ENCODE measurements at places on chromosomes 12 and 14.

DNA sequence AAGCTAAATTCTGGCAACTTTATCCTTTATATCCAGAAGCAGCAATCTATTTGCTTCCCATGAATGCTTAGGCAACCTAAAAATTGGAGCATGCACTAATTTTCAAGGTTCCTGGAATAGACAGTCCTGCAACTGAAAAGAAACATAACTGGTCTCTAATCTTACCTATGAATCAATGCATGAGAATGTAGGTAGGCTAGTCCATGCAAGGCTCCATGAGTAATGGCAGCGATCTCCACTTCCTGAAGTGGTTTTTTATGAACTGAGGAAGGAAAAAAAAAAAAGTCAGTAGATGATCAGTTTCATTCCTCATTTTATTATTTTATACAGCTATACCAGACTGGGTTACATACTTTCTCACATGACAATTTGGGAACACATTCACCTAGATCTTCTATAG lies 102.0 kb downstream of the PEBP1 start:
- no peak for DNase-seq

GRCh38 chr14:66508547-66508845 lies 549 bp downstream of the GPHN start:
- DNase-seq: no peak

GRCh38 chr14:97791906-97792305 lies 994.7 kb downstream of the VRK1 start:
- no peak for DNase-seq

- no peak for DNase-seq
These were observed 115.9 kb downstream of the ETV6 start for GRCh38 chr12:11765421-11765816.

GRCh38 chr14:69354383-69355153 lies 43.5 kb downstream of the ERH start:
- DNase-seq: no peak

GRCh38 chr12:51873251-51873994 lies 14.5 kb upstream of the ANKRD33 start:
- DNase-seq: no peak

GRCh38 chr12:16282081-16282480 lies 4.6 kb upstream of the SLC15A5 start:
- DNase-seq: no peak

DNA sequence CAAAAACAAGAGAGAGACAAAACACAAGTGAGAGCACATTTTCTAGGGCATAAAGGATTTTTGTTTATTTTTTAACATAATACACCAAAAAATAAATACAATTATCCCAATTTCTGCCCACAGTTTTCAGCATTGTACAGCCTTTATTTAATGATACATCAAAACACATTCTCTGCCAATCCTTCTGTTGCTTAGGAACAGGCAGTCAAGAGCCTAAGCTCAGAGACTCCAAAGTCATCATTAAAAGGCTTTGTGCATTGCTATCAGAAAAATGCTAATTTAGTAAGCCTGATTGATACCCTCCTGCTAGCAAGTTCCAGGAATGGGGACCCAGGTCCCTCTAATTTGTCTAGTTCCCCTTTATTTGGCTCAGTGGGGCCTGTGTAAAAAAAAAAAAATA lies 536.5 kb downstream of the RPS29 start:
- no peak for DNase-seq

DNA sequence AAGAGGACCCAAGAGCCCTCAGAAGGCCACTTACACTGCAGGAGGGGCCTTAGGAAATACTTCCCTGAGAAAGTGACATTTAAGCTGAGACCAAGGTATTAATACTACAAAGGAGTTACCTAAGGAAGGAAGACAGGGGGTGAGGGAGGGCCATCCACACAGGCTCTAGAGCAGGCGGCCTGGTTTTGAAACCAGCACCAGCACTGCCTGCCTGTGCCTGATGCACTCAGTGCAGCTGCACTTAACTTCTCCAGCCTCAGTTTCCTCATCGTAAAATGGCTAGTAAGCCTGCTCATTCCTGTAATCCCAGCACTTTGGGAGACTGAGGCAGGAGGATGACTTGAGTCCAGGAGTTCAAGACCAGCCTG lies 45.5 kb upstream of the PLEKHG6 start:
- DNase-seq: no peak

- DNase-seq: no peak
These were observed 48.0 kb downstream of the DRAM1 start for GRCh38 chr12:101925361-101925760.

DNA sequence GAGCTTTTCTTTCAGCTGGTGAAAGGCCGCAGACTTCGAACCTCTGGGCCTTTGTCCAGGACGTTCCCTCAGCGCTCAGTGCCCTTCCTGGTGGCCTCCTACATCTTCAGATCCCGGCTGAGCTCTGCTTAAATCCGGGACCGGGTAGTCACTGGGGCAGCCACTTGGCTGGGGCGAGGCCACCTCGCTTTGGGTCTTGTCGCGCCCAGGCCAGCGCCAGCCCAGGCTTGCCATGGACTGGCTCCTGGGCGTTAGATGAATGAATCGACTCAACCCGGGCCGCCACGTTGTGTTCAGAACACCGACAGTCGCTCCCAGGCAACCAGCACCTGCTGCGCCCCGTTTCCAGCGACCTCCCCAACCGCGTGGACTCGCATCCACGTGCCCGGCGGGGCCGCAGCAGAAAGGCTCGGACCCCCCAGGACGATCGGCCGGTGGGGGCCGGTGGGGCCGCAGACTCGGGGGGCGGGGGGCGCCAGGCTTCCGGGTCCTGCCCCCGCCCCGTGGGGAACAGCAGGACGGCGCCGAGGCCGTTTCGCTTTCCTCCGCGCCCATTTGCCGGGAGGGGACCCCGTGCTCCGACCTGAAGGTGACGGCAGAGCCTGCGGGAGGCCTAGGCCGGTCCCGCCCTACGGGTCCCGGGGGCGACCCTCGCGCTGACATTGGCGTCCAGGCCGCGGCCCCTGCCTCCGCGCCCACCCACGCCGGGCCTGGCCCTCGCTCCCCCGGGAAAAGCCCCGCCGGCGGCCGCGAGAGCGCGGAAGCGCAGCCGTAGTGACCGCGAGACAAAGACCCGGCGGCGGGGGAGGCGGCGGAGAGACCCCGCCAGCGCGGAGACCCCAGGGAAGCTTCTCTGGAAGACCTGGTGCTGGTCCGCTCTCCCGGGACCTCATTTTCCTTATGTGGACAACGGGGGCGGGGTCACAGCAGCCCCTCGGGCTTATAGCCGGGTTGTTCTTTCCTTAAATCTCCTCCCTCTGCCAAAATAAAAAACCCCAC lies 37.3 kb upstream of the RCOR1 start:
- DNase-seq: no peak

GRCh38 chr12:93524386-93525133 lies 47.9 kb upstream of the SOCS2 start:
- DNase-seq: no peak

DNA sequence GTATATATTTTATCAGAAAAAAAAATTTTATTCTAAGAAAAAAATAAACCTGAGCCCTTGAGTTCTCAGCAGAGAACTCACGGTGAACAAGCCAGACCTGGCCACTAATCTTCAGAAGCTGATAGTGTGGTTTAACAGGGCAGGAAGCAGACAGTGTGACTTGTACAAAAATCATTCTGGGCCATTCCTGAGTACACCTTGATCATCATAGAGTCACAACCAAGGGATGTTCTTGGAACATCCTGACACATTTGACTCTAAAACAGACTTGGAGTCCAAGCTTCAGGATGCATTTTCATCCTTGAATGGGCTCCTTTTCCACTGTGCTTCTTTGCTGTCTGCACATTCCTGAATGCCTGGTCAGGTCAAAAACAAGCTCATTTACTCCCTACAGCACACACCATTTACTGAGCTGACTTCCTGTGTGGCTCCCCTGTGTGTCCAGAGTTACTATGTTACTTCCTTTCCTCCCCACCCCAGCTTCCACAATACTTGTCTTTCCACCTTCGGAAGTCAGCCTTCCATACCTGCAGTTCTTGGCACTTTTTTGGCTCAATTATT lies 112.0 kb downstream of the ANO6 start:
- DNase-seq: no peak

DNA sequence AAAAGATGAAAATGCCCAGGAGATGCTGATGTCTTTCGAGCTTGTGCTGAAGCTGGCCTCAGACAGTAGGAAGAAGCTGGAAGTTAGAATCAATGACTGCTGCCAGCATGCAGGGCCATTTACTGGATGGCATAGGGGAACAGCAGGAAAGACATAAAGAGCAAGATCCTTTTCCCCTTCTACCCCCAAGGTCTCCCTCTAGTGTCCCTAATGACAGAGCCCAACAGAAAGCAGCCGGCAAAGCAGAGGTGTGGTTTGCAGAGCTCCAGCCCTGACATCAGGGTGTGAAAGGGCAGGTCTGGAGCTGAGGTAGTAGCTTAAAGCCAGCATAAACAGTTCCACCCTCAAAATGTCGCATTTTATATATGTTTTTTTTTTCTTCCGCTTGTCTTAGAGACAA lies 1560.7 kb upstream of the TMEM132C start:
- no peak for DNase-seq

DNA sequence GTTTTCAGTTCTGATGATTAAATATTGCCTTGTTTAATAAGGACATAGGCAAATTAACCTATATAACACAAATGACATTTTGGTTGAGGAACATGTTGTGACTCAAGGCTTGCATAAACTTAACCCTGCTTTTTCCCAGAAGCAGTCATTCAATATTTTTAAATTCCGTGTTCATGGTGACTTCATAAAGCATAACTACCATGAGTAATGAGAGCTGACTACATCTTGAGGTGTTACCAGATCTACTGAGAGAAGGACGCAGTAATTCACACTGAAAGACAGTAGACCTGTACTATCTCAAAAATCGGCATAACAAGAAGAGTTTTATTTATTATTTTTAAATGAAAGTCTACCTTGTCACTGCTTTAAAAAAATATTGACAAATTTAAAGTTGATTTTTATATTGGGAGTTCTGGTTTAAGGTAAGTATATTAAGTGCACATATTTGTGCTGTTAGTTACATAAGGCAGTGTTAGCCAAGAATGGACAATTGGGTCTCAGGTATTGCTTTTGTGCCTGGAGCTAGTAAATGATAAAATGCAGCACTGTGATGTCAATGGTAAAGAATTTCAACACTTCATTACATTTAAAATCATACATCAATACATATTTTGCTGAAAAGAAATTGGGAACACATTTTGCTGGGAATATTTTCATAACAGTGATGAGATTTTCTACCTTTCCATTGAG lies 1198.5 kb downstream of the FSCB start:
- no peak for DNase-seq

GRCh38 chr12:122516544-122517361 lies 10.0 kb downstream of the RSRC2 start:
- DNase-seq: no peak

GRCh38 chr14:104112609-104113571 lies 25.5 kb upstream of the KIF26A start:
- DNase-seq: no peak

DNA sequence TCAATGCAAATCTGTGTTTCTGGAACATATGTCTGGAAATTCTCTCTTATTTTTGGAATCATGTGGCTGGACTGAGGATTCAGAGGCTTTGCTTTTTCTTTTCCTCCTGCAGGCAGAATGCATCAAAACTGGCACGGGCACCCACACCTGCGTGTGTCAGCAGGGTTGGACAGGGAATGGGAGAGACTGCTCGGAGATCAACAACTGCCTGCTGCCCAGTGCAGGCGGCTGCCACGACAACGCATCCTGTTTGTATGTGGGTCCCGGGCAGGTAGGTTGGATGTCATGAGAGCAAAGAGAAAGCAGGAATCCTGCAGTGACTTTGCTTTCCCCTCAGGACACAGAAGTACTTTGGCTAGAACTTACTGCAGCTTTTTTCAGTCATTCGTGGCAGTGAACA lies 90.3 kb downstream of the STAB2 start:
- peak; percentile 1 for DNase-seq

DNA sequence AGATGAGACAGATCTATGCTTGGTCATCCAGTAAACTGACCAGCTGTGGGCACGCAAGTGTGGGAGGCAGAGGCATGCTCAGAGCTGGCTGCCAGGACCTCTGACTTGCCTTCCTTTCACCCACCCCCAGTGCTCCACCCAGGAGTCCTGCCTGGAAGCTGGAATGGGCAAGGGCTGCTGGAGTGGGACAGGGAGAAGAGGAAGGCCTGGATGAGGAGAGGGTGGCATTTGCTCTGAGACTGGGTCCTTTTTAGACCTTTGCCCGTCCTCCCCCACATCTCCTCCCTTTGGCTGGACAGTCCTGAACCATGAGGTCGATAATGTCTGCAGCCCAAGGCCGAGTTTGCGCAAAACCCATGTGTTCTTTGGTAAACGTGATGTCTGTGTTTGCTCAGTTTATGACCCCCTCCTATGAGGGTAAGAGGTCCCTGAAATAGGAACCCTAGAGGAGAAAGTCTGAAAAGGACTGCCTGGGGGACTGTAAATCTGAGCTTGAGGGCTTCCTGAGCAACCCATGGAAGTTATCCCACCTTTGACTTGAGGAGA lies 3.8 kb upstream of the INHBE start:
- DNase-seq: no peak

- peak; percentile 12 for DNase-seq
These were observed 785 bp upstream of the ACTN1 start for GRCh38 chr14:68979722-68980451.

DNA sequence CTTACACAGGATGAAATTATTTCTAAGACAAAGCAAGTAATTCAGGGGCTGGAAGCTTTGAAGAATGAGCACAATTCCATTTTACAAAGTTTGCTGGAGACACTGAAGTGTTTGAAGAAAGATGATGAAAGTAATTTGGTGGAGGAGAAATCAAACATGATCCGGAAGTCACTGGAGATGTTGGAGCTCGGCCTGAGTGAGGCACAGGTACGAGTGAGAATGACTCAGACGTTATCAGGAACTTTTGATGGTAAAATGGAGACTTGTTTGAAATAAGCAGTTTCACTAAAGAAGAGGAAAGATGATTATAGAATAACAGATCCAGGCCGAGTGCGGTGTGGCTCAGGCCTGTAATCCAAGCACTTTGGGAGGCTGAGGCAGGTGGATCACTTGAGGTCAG lies 25.6 kb downstream of the KLC1 start:
- no peak for DNase-seq

GRCh38 chr14:89933002-89933401 lies 21.5 kb downstream of the EFCAB11 start:
- no peak for DNase-seq

- no peak for DNase-seq
These were observed 319 bp downstream of the GALNT6 start for GRCh38 chr12:51390891-51391282.

GRCh38 chr14:20460458-20461224 lies 593 bp downstream of the PIP4P1 start:
- DNase-seq: peak; percentile 68

GRCh38 chr12:27511031-27511722 lies 12.8 kb upstream of the PPFIBP1 start:
- no peak for DNase-seq

- no peak for DNase-seq
These were observed 17.5 kb downstream of the YY1 start for GRCh38 chr14:100256339-100256895.

DNA sequence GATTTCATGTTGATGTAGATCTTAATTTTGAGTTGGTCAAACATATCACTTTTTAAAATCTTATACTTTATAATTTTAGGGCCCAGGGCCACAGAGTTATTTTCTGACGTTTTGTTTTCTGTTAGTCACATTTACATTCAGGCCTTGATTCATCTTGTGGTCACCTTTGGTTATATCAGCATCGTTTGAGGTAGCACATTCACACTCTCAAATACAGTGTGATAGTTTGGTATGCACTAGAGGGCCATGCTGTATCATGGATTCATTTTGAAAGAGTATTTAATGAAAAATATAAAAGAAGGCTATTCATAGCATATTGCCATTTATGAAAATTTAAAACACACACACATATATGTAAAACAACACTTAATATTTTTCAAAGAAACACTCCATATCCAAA lies 274.6 kb downstream of the RAD51B start:
- DNase-seq: no peak

- DNase-seq: no peak
These were observed 101.9 kb upstream of the OVCH1 start for GRCh38 chr12:29599381-29599780.
